ENCODE measurements at places on chromosomes 7 and 10.

DNA sequence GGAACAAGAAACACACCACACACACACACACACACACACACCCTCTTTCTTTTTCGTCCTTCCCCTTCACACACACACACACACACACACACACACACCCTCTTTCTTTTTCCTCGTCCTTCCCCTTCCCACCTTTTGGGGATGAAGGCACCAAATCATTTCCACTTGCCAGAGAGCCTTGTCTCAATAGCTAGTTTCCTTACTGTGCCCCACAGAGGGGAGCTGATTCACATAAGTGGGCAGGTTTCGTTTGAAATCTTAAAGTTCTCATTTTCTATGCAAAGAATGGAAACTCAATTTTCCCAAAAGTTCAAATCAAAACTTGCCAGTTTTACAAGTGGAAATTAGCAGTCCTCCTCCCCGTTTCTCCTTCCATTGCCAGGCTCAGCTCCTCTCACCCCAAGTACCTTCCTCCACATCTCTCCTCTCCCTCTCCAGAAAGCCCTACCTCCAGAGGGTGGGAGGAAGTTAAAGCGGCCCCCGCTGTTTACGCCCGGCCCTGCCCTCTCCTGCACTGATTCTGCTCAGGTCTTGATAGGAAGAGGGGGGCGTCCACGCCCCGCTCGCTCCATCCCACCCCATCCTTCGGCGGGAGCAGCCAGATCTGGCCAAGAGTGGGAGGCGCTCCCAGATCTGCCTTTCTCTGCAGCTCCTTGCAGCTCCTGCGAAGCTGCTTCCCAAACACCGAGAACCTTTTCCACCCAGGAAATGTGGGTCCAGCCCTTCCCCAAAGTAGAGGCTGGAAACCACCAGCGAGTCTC, 1.3 kb downstream of the CTTNBP2 start:
- DNase-seq: no peak

DNA sequence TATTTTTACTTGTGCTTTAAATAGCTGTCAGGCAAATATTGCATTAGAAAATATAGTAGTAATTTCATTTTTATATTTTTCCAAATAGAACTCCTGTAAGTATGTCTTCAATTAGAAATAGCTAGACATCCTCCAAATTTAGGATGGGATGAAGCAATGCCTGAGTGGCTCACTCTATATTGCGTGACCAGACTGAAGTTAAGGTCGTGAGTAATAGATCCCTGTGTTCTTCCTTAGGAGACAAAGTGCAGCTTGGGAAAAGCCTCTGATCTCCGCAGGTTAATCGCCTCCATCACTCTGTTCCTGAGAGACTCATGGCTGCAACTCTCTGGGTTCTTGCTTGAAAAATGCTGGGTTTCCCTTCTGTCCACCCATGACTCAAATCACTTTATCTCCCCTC, 484.8 kb upstream of the ANKRD30A start:
- no peak for DNase-seq

GRCh38 chr10:43942096-43942850, 293.6 kb upstream of the ZNF32 start:
- no peak for DNase-seq

GRCh38 chr10:6464862-6465430, 115.1 kb downstream of the PRKCQ start:
- DNase-seq: no peak

- no peak for DNase-seq
Observed at GRCh38 chr10:35225204-35225603, 98.6 kb downstream of the CREM start.

GRCh38 chr10:97822261-97822687, 27.4 kb upstream of the GOLGA7B start:
- DNase-seq: no peak

GRCh38 chr7:156832195-156832877, 60.6 kb downstream of the LMBR1 start:
- DNase-seq: no peak

- DNase-seq: peak; percentile 22
Observed at GRCh38 chr7:97845622-97846203, 26.5 kb downstream of the ASNS start.

- DNase-seq: no peak
Observed at GRCh38 chr7:141001546-141001945, 13.2 kb downstream of the MRPS33 start.

DNA sequence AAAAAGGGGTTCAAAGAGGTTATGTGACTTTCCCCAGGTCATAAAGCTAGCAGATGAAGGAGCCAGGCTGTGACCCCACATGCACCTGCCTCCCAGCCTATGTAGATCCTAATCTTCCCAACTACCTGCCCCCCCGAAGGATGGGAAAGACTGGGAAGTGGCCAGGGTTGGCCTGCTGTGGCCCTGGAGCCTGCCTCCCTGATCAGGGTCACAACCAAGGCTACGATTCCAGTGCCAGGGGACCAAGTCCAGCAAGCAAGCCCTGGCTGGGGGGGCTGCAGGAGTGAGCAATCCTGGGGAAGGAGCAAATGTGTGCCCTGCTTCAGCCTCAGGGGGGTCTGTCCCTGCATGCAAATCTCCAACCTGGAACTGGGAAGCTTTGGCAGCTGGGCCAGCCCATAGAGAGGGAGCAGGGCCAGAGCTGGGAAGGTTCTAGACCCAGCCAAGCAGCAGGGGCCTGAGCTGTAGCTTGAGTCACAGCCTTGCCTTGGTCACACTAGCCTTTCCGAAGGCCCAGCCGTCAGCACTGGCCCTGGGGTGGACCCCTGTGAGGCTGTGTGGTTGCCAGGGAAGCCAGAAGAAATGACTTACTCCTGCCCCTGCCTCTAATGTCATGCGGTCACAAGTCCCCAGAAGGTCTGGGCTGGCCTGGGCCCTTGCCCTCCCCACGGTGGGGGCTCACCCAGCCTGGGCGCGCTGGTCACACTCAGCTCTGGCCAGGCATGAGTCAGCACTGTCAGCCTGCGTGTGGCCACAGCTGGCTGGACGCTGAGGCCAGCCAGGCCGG, 96.4 kb upstream of the ZMIZ1 start:
- DNase-seq: no peak

DNA sequence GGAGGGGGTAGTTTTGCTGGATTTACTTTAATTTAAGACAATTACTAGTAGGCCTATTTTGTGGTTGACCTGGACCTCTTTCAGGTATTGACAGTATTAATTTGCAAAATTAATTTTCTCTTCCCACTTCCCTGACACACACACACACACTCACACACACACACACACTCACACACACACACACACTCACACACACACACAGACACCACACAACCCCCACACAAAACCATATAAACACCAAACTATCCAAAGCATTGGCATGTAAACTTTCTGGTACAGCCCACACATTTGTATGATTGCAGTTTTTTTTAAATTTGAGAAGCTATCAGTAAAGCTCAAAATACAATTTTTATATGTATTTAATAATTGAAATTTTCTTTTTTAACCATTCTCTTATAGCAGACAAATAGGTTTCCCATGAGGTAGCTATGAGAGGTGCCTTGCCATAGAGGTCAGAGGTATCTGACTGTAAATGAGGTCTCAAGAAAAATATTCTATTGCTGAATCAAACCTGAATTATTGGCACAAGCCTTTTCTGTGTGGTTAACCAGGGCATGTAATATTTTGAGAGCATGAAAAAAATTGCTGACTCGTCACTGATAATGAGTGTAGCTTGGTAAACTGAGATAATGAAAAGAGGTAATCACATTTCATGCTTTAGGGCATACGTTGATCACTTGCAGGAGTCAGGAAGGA, 306.5 kb downstream of the GATA3 start:
- DNase-seq: no peak

- no peak for DNase-seq
Observed at GRCh38 chr10:124287791-124288190, 130.9 kb downstream of the OAT start.

GRCh38 chr7:133563251-133563650, 310.4 kb downstream of the EXOC4 start:
- DNase-seq: no peak

DNA sequence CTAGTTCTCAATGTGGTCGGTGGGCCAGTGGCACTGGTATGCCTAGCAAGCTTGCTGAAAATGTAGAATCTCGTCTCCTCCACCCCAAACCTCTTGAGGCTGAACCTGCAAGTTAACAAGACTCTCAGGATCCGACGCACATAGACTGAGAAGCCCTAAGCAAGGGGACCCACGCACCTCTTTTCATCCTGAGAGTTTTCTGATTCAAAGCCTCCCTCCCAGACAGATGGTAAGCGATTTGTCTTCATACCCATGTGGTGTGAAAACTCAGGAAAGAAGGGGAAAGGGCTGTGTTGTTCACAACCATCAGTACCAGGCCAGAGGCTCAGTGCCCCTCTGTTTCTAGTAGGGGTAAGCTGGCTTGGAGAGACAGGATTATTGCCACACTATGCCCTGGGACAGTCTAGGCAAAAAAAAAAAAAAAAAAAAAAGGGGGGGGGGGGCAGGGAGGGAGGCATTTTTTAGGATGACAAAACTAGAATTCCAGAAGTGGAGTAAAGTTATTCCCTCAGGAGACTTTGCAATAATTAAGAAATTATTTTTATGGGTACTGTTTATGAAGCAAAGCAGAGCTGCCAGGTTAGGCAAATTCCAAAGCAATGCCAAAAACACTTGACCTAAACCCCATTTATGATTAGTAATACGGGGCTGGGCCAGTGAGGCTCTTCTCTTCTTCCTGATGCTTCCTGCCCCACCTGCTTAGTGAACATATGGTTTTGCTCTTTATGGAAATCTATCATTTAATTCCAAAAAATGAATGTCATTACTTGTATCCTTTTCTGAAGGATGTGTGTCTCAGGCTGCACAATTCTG, 117.6 kb upstream of the PDLIM1 start:
- DNase-seq: no peak

DNA sequence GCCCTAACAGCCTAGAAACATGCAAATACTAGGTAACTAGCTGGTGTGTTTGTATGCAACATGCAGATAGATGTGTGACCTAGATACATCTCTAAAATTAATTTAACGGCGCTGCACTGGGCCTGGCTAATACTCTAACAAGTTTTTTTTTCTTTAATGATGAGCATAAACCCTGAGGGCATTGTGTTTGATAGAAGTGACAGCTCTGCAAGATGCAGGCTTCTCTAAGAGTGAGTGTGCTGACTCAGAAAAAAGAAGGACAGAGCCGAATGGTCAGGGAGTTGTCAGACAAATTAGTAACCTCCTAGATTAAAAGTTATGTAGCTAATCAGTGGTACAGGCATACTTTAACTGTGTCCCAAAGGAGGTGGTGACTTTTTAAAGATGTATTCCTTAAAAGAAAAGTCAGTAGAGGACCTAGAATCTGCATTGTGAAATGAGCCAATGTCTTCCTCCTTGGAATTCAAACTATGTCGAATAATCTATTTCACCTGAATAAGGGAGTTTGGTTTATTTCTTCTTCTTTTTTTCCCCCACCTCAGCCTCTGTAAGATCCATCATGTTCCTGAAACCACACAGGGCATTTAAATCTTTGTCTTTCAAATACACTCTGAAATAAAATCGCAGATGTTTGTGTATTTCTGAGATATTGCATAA, 315.1 kb downstream of the GFRA1 start:
- no peak for DNase-seq

DNA sequence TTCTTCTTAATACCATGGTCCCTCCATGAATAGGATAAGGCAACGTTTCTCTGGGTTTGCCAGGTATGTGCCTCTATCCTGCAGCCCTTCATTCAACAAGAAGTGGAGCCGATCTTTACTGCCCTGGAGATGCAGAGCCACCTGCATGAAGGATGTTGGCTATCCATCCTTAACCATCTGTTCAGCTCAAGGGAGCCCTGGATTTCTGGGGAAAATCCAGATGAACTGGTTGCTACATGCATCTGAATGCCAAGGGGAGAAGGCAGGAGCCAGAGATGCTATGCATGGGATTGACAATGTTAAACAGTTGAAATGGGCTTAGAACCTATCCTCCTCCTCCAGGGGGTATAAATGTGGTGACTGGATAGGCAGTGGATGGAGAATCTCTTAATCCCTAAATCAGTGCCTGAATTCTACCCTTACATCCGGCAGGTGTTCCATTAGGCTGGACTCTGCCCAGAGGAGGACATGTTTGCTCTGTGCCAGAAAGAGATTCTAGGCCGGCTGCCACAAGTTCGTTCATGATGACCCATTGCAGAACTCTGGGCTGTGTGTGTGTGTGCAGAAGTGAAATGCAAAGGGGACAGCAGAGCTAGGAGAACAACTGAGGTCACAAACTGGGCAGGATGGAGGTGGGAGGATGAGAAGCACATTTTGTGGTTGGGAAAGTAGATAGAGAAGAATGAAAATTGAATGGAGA, 15.6 kb downstream of the CPED1 start:
- no peak for DNase-seq

DNA sequence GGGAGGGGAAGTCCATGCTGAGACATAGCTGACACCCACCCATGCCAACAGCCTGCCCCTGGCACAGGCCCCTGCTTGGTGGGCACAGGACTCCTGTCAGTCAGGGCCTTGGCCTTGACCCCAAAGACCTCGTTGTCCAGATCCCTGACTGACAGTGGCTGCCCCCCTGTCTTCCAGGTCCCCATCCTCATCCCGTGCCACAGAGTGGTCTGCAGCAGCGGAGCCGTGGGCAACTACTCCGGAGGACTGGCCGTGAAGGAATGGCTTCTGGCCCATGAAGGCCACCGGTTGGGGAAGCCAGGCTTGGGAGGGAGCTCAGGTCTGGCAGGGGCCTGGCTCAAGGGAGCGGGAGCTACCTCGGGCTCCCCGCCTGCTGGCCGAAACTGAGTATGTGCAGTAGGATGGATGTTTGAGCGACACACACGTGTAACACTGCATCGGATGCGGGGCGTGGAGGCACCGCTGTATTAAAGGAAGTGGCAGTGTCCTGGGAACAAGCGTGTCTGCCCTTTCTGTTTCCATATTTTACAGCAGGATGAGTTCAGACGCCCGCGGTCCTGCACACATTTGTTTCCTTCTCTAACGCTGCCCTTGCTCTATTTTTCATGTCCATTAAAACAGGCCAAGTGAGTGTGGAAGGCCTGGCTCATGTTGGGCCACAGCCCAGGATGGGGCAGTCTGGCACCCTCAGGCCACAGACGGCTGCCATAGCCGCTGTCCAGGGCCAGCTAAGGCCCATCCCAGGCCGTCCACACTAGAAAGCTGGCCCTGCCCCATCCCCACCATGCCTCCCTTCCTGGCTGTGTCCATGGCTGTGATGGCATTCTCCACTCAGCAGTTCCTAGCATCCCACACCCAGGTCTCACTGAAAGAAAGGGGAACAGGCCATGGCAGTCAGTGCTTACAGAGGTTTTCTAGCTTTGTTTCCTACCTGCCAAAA, 197.2 kb downstream of the EBF3 start:
- DNase-seq: no peak

DNA sequence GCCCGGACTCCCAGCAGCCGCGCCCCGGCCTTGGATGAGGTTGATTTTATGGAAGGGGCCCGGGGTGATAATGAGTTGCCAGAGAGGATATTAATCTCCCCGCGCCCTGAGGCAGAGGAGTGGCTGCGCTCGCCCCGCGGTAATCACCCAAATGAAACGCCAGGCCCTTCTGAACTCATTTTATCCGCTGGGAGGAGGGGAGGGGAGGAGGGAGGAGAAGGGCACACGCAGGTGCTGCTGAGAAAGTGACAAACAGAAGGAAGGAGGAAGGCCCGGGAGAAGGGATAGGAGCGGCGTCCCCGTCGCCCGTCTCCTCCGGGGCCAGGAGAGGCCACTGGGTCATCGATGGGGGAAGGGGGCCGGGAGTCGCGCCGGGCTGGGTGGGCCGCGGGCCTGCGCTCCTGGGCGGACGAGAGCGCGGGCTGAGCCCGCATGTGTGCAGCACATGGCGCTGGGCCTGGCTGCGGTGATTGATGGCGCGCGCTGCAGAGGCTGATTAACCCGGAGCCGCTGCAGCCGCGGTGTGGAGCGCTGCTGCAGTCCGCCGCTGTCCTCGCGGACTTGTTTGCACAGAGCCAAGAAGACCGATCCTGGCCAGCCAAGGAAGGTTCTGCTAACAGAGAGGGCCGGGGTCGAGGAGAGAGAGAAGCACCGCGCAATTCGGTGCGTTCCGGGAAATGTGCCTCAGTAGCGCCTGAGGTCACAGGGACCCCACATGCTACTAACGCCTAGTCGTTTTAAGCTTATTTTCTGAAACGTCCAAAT, 6.5 kb downstream of the MNX1 start:
- DNase-seq: no peak
